A549 treated with RU486 at 1 μM for 4 hours (cell line): ENCODE measurements at places on chromosomes 16 and 17. TPM values are rescaled to one million over a fixed set of nuclear protein-coding genes. Genes with fewer than 3 reads are reported as not detected.

Gene ZG16
- not detected in 5 replicates for total RNA-seq

Gene CBX2
- total RNA-seq = 13.7 to 19.2 TPM (median 17.2 TPM) in 5 replicates

Gene G6PC1
- total RNA-seq = not detected in 5 replicates

Gene KRTAP4-5
- total RNA-seq = not detected in 5 replicates

Gene CDRT15L2
- total RNA-seq = not detected in 5 replicates

Gene HBZ
- total RNA-seq = 0.14 TPM in 1 of 5 replicates, not detected in the others

Gene OR3A2
- total RNA-seq = not detected in 5 replicates

Gene OR1E2
- total RNA-seq = not detected in 5 replicates

Gene NOL11
- total RNA-seq = 72.1 to 88.4 TPM (median 83.1 TPM) in 5 replicates

Gene FSCN2
- total RNA-seq = 0.96 to 1.6 TPM (median 1.1 TPM) in 5 replicates

Gene CES1
- 28.7 to 51.1 TPM (median 32.7 TPM) in 5 replicates for total RNA-seq

Gene SPATA22
- not detected in 5 replicates for total RNA-seq

Gene KRTAP4-1
- 0.17 to 0.25 TPM (median 0.24 TPM) in 4 of 5 replicates, not detected in the other for total RNA-seq

Gene CCL7
- 0.24 to 0.69 TPM (median 0.26 TPM) in 5 replicates for total RNA-seq

Gene CLCN7
- 54.7 to 83.5 TPM (median 74.9 TPM) in 5 replicates for total RNA-seq

Gene PHLPP2
- 6.4 to 10.8 TPM (median 9.6 TPM) in 5 replicates for total RNA-seq

Gene KRTAP16-1
- total RNA-seq = not detected in 5 replicates

Gene PALB2
- total RNA-seq = 9.3 to 13.1 TPM (median 12.3 TPM) in 5 replicates

Gene MYL11
- 0.69 to 1.1 TPM in 2 of 5 replicates, not detected in the others for total RNA-seq

Gene C1QTNF1
- total RNA-seq = 35.7 to 47.9 TPM (median 37.7 TPM) in 5 replicates

Gene TPSB2
- not detected in 5 replicates for total RNA-seq

Gene MILR1
- total RNA-seq = 1.0 to 2.1 TPM (median 1.6 TPM) in 5 replicates

Gene PIK3R5
- 0.25 TPM in 1 of 5 replicates, not detected in the others for total RNA-seq

Gene CNGB1
- 0.07 to 0.25 TPM (median 0.13 TPM) in 5 replicates for total RNA-seq

Gene IGF2BP1
- total RNA-seq = 52.3 to 95.3 TPM (median 84.2 TPM) in 5 replicates

Gene HASPIN
- total RNA-seq = 13.7 to 16.9 TPM (median 13.9 TPM) in 5 replicates

Gene CCL5
- total RNA-seq = 0.88 to 2.2 TPM (median 1.5 TPM) in 5 replicates

Gene OR1F1
- 0.23 to 0.48 TPM (median 0.29 TPM) in 5 replicates for total RNA-seq

Gene TBC1D3C
- not detected in 5 replicates for total RNA-seq

Gene SLC5A11
- total RNA-seq = 0.40 to 0.58 TPM (median 0.48 TPM) in 5 replicates

Gene SCARF1
- 0.22 to 0.37 TPM (median 0.32 TPM) in 5 replicates for total RNA-seq

Gene GGT6
- total RNA-seq = 0.35 TPM in 1 of 5 replicates, not detected in the others

Gene TBC1D3D
- 0.11 to 0.13 TPM in 2 of 5 replicates, not detected in the others for total RNA-seq

Gene PYDC1
- not detected in 5 replicates for total RNA-seq

Gene CHRNE
- 0.05 to 0.15 TPM (median 0.08 TPM) in 3 of 5 replicates, not detected in the others for total RNA-seq

Gene CD79B
- 0.16 TPM in 1 of 5 replicates, not detected in the others for total RNA-seq

Gene ZFP3
- 0.71 to 0.99 TPM (median 0.95 TPM) in 5 replicates for total RNA-seq

Gene DCAKD
- total RNA-seq = 15.9 to 22.3 TPM (median 20.5 TPM) in 5 replicates

Gene ABCA9
- total RNA-seq = not detected in 5 replicates

Gene KRTAP4-3
- total RNA-seq = not detected in 5 replicates

Gene ZPBP2
- total RNA-seq = not detected in 5 replicates

Gene UBALD2
- 49.9 to 93.6 TPM (median 74.1 TPM) in 5 replicates for total RNA-seq

Gene DNAI2
- total RNA-seq = 0.09 TPM in 1 of 5 replicates, not detected in the others

Gene ACE
- total RNA-seq = 0.37 to 0.92 TPM (median 0.59 TPM) in 5 replicates

Gene KATNIP
- total RNA-seq = 10.0 to 13.4 TPM (median 12.5 TPM) in 5 replicates

Gene NPIPB6
- total RNA-seq = 1.6 to 2.0 TPM (median 1.9 TPM) in 5 replicates

Gene GAST
- total RNA-seq = 0.57 TPM in 1 of 5 replicates, not detected in the others
